Calu3 (cell line): ENCODE measurements at places on chromosomes 12 and 14. TPM values are rescaled to one million over a fixed set of nuclear protein-coding genes. Genes with fewer than 3 reads are reported as not detected.

PNN gene
- total RNA-seq: 93.1 and 93.5 TPM in 2 replicates

- no peak for DNase-seq
These were observed 2.8 kb upstream of the CLEC9A start for GRCh38 chr12:10027721-10028120.

DNA sequence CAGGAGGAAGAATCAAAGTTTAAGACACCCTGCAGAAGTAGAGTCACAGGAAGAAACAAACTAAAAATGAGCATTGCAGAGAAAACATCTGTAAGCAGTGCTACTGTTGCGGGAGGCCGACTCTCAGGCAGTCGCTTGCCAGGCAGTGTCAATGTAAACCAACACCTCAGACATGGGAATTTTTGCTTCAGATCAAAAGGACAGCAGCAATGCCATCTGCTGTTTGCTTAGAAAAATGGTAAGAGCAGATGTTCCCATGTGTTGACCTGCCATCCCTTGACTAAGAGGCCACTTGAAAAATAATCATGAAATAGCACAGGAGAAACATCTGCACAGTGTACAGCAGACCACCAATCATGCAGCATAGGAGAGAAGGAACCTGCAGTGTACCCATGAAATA is 196.6 kb downstream of the SLC25A21 start:
- no peak for DNase-seq

DNA sequence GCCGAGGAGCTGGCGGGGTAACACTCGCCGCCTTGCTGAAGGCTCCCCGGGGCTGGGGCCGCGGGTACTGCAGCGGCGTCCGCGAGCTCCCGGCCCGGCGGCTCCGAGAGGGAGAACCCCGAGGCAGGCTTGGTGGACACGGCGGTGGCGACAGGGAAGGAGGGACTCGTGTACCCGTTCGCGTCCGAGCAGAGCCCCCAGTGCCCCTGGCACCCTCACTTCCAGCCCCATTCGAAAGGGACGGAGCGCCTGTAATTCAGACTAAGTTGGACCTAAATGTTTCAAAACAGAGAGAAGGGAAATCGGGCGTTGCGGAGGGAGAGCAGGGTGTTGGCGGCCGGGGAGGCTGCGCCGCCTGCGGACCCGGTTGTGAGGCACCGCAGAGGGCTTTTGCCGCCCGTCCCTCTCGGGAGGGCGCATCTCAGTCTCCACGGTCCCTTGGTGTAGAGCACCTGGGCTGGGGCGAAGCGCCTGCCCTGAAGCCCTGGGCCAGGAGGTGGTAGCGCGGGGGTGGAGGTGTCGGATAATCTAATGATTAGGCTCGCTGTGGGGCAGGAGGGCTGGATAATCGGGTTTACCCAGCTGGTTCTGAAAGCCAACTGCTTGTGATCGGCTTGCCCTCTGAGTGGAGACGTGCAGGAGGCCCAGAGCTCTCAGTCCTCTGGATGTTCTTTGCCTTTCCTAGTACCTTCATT is 771 bp downstream of the DAAM1 start:
- peak; percentile 30 for DNase-seq

DNA sequence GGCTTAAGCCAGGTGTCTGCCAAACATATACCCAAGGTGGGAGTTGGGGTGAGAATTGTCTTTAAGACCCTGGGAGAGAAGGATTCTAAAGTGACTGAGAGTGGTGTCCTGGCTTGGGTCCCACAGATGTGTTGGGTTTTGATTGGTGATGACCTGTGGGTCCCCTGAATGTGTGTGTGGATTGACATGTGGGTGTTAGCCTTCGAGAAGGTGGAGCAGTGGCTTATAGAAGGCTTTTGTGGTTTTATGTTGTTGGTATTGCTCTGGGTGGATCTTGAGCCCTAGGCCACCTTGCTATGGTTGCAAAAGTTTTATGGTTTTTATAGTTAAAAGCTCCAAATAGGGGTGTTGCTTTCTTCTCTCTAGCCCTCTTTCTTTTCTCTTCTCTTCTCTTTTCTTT is 29.7 kb downstream of the PLEKHG3 start:
- no peak for DNase-seq
